ENCODE measurements at places on chromosomes 13 and 19.

DNA sequence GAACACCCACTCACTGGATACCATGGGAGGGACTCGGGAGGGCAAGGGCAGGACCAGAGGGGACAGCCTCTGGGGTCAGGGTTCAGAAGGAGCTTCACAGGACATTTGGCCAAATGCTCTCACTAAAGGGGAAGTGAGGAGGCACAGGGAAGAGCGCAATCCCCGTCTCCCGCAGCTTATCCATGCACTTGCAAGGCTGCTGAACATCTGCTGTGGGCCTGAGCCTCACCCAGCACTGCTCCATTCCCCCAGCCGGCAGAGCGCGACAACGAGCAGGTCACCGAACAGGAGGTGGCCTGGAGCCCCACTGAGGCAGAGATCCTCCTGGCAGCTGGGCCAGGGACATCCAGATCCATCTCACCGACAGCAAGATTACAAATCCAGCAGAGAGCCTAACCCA lies 23.3 kb downstream of the ELAVL1 start:
- DNase-seq = no peak

DNA sequence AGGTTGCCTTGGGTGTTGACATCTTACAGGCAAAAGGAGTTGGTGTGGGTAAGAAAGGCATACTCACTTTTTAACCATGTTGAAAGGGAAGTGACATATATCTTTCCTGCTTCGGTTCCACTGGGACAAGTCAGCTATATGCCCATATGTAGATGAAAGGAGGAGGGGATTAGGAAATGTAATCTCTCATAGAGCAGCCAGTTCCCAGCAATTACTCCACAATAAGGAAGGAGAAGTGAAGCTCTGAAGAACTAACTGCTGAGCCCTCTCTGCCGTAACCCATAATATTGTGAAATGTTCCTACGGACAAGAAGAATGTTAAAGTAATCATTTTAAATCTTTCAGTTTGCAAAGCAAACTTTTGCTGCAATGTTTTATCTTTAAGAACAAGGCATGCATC lies 82.2 kb downstream of the EDNRB start:
- DNase-seq = no peak

DNA sequence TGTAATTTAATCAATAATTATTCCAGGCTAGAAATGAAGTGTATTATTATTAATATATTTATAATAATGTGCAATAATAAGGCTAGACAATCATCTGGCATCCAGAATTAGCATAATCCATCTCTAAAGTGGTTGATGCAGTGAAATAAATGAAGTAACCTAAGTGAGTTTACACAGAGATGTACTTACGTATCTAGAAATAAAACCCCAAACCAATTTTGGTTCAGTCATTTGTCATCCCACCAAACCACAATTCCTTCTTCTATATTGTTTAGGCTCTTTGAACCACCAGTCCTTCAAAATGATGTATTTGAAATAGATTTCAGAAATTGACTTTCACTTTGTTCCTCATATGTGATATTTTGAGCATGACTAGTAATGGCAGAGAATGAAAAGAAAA lies 247.6 kb upstream of the MIR17HG start:
- no peak for DNase-seq

- no peak for DNase-seq
Measured at GRCh38 chr13:60571571-60571970, 174.6 kb downstream of the TDRD3 start.

GRCh38 chr13:27336014-27336673 lies 65.5 kb downstream of the RASL11A start:
- no peak for DNase-seq

DNA sequence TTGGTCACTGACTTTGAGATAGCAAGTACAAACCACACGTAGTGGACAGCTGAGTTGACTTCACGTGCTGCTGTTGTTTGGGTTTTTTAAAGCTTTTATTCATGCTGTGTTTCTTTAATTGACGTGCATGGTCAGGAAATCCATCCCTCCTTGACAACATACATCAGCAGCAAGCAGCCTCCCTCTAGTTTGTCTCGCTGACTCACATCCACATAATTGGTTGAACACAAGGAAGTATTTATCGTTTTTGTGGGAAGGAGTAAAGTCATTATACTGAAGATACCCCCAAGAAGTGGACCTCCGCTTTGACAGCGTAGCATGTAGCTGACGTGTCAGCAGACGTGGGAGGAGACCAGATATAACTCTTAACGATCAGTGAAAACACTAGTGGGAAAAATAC lies 355.8 kb downstream of the MYO16 start:
- DNase-seq = no peak

DNA sequence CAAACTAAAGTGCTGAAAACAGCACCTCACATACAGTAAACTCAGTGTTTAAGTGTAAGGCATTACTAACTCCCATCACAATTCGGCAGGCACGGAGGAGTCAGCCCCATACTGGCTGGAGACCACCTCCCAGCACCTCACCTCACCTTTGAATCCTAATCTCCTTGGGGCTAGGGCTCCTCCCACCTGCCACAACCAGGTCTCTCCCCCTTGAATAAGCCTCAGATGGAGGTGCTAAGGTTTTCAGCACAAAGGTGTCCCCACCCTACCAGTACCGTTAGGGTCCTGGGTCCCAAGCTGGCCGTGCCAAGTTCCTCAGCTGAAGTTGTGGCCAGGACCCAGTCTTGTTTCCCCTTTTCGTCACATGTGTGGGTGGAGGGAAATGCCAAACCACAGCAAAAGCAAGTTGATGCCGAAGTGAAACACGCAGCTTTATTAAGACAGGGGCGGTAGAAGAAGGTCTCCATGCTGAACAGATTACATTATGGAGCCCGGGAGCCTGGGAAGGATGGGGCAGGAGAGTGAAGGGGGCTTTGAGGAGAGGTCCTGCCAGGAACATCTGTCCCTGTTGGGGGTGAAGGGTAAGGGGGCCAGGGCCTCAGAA lies at the start of gene IGFLR1:
TSS of gene IGFLR1 (minus strand) at position 332 of the 604 bp plus-strand sequence. CDS start 1,272 bp downstream, outside the sequence.
- no peak for DNase-seq
